ENCODE measurements at places on chromosomes 4 and X. TPM values are rescaled to one million over a fixed set of nuclear protein-coding genes. Genes with fewer than 3 reads are reported as not detected.

The SMIM10L2A gene
- 6.0 TPM for total RNA-seq

The GAGE12J gene
- not detected for total RNA-seq

The BST1 gene
- total RNA-seq = 4.9 TPM

The PHOX2B gene
- 0.55 TPM for total RNA-seq

The TCEAL6 gene
- total RNA-seq = 3.2 TPM

The SLC9A6 gene
- 36.3 TPM for total RNA-seq

The ADH4 gene
- total RNA-seq = not detected
